ENCODE measurements at places on chromosomes 11 and 22. TPM values are rescaled to one million over a fixed set of nuclear protein-coding genes. Genes with fewer than 3 reads are reported as not detected.

TNNT3 gene
- polyA plus RNA-seq, result 7.1 TPM

MMP8 gene
- not detected for polyA plus RNA-seq

MS4A6A gene
- polyA plus RNA-seq, result 7.4 TPM

ZP1 gene
- polyA plus RNA-seq, result 0.08 TPM

PARVG gene
- 4.4 TPM for polyA plus RNA-seq

RCOR2 gene
- 0.13 TPM for polyA plus RNA-seq

TCN2 gene
- polyA plus RNA-seq, result 1.6 TPM

OR51B5 gene
- polyA plus RNA-seq, result not detected

BRSK2 gene
- 1.1 TPM for polyA plus RNA-seq

C11orf87 gene
- polyA plus RNA-seq, result not detected

RAB38 gene
- polyA plus RNA-seq, result 17.9 TPM

TYR gene
- polyA plus RNA-seq, result not detected

SLC17A6 gene
- polyA plus RNA-seq, result not detected

CDC42BPG gene
- polyA plus RNA-seq, result 30.7 TPM

NELL1 gene
- 0.04 TPM for polyA plus RNA-seq

ACAT1 gene
- 20.7 TPM for polyA plus RNA-seq

MMP27 gene
- polyA plus RNA-seq, result 0.07 TPM

ROM1 gene
- 10.5 TPM for polyA plus RNA-seq

Data from esophagus (tissue), 2 donors.